ENCODE measurements at places on chromosomes 6 and 20. TPM values are rescaled to one million over a fixed set of nuclear protein-coding genes. Genes with fewer than 3 reads are reported as not detected.

CFAP61 gene
- not detected for total RNA-seq

CDH26 gene
- total RNA-seq: 0.53 TPM

DNA sequence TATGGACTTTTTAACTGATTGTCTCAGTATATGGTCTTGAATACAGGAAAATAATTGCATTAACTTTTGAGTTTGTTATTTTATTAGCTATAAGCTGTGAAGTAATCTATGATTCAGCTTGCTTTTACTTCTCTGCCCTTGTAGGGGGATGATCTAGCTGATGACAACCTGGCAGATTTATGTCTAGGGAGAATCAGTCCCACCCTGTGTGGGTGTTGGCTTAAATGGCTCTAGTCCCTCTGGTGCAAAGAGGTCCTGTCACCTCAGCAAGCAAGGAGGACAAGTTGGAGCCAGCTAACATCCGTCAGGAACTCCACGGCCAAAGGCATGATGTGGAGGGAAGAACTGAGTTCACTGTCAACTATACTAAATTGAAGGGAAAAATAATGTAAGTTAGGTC lies 495.3 kb downstream of the BMP2 start:
- no peaks in the 10 kb centered on the region for H3K36me3 ChIP-seq
- DNase-seq: no peak
- no peaks in the 10 kb centered on the region for H3K27me3 ChIP-seq
- no peak overlapping the region for H3K4me3 ChIP-seq
- H3K27ac ChIP-seq: no peak overlapping the region

- H3K27me3 ChIP-seq: no peaks in the 10 kb centered on the region
- no peak for DNase-seq
- no peak overlapping the region for H3K27ac ChIP-seq
- H3K4me3 ChIP-seq: no peak overlapping the region
- no peaks in the 10 kb centered on the region for H3K4me1 ChIP-seq
These were observed 47.0 kb downstream of the PRL start for GRCh38 chr6:22249711-22250350.

- H3K4me3 ChIP-seq: peak overlapping the region; percentile 70
- peak overlapping the region; percentile 100 for H3K27ac ChIP-seq
- peaks cover 27% of the 10 kb centered on the region for H3K36me3 ChIP-seq
- peaks cover 70% of the 10 kb centered on the region for H3K4me1 ChIP-seq
- peak; percentile 85 for DNase-seq
- H3K27me3 ChIP-seq: no peaks in the 10 kb centered on the region
These were observed 12.2 kb upstream of the SERPINB1 start for GRCh38 chr6:2853769-2854395.
